ENCODE measurements at places on chromosomes 4 and X.

DNA sequence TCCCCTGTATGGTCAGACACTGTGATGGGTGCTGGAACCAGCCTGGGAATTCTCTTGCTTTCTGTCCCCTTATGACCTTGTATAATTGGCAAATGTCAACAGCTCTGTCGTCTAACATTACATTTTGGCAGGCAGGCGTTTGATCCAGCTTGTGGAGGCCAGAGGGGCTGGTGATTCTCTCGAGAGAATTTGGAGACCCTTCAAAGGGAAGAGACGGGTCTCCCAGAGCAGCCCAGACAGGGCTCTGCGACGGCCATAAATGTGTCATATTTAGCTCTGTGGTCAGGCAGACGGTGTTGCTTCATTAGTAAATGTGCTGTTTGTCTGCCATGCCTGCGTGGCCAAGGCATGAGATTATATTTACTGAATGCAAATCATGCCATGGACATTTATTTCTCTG is 68.7 kb downstream of the SORCS2 start:
- no peak for DNase-seq

GRCh38 chr4:152244659-152245058 is 291.2 kb downstream of the FBXW7 start:
- DNase-seq: no peak

DNA sequence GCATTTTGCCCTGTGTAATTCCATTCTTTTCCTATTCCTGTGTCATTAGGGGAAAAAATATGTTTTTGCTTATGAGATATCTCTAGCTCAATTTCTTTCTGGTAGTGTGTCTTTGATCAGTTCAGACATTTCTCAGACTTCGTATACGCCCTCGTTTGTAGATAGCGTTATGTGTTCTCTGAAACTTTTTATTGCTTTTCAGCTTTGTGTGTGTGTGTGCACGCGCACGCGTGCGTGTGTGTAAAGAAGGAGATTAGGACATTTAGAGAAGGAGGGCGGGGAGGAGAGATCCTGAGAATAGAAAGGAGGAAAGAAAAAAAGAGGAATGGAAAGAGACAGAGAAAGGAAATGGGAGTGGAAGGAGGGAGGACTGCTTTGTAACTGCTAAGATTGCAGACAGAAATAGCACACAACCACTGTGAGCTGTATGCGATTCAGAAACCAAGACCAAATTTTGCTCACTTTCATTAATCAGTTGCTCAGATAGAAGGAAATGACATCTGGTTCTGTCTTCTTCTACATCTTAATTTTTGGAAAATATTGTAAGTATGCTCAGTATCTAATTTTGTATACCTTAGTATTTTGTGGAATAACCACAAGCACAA is at the start of gene RXFP1:
Gene RXFP1, plus strand, starts transcription at position 399 of the 605 bp plus-strand sequence. Its CDS starts 95 bp downstream, at position 494.
- no peak for DNase-seq

GRCh38 chr4:83556006-83556707 is 20.2 kb downstream of the GPAT3 start:
- no peak for DNase-seq

GRCh38 chrX:9337046-9337445 is 127.8 kb upstream of the TBL1X start:
- no peak for DNase-seq

DNA sequence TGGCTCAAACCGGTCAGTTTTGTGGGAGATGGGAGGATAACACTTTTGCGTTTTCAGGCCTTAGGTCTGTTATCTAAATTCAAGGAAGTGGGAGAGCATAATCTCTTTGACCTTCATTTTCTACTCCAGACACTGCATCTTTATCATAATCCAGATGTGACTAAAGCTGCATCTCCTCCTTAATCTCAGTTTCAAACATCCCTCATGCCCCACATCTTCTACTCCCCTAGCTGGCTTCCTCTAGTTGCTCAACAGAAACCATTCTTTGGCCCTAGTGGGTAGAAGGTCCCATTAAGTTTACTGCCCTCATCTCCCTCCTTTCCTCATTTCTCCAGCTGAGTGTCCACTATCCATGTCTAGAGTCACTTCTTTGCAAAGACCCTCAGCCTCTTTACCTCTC is 18.8 kb upstream of the RASL11B start:
- no peak for DNase-seq

GRCh38 chr4:4838936-4839810 is 20.3 kb upstream of the MSX1 start:
- no peak for DNase-seq

GRCh38 chr4:98508829-98509598 is 149.4 kb downstream of the TSPAN5 start:
- DNase-seq: no peak

DNA sequence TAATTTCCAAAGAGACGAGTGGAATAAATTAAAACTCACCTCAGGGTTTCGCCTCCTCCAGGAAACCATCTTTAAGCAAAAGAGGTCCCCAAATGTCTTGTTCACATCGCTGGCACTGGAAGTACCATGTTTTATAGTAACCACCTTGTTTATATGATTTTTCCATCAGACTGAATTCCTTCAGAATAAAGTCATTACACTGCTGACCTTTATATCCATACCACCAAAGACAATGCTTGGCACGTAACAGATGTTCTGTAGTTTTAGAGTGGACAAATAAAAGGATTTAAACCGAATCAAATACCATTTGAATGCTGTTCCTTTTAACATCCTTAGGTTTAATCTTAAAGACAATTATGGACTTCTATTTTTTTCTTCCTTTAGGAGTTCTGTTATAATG is 4.7 kb downstream of the NUDT6 start:
- DNase-seq: no peak

Data from OCI-LY7 (cell line).